Astrocyte of the spinal cord (primary cell): ENCODE measurements at places on chromosomes 7 and 10.
A peak's percentile ranks its signal among the peaks of the same experiment; 100 is the strongest.

- no peak for DNase-seq
These were observed 84.5 kb upstream of the C10orf90 start for GRCh38 chr10:126754966-126755365.

GRCh38 chr7:77702513-77702912, 6.3 kb downstream of the RSBN1L start:
- DNase-seq, result no peak

DNA sequence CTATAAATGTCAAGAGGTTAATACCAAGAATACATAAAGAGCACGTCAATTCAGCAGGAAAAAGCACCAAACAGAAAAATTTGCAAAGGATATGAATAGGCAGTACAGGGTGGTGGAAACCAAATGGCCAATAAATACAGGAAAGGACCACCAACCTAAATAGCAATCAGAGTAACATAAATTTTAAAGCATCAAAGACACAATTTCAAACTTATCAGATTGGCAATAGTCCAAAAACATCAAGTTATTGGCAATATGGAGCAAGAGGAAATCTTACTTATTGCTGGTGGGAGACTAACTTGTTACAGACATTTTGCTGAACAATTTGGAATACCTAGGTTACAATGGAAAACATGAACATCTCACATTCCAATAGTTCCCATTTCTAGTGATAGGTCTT, 24.1 kb downstream of the SYPL1 start:
- no peak for DNase-seq

DNA sequence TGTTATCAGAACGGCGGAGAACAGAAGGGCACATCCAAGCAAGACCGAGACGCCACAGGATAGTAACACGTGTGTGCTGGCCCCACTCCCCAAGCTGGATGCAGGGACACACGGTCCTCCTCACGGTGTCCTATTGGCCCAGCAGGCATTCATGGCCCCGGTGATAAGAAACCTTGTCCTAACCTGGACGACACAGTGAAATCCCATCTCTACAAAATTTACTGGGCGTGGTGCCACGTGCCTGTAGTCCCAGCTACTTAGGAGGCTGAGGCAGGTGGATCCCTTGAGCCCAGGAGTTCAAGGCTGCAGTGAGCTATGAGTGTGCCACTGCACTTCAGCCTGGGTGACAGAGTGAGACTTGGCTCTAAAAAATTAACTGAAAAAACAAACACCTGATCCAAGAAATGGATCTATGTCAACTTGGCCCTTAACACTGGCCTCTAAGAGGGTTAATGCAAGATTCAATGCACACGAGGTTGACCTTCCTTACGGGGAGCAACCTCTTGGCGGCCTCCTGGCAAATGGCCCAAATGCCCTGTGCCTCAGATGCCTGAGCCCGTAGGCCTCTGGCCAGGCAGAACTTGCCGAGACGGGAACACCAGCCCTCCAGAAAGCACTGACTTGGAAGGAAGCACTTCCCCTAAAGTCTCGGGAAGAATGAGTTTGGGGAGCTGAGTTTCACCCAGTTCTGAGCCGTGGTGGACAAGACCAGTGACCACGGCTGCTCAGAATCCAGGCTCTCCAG, 72.3 kb downstream of the ZRANB1 start:
- DNase-seq, result no peak

DNA sequence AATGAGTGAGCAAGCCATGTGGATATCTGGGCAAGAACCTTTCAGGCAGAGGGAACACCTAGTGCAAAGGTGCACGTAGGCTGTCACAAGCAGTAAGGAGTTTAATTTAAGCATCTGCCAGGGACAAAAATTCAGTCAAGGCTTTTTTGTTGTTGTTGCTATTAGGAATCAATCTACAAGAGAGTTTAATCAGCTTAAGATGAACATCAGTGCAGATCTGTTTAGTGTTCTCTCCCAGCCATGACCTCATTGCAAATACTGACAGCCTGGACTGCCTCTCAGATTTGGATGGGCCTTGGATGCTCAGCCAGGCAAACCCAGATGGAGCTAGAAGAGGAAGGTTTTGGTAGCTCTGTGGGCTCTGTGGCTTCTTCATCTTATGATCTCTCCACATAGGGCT, 3.3 kb upstream of the GLCCI1 start:
- no peak for DNase-seq

DNA sequence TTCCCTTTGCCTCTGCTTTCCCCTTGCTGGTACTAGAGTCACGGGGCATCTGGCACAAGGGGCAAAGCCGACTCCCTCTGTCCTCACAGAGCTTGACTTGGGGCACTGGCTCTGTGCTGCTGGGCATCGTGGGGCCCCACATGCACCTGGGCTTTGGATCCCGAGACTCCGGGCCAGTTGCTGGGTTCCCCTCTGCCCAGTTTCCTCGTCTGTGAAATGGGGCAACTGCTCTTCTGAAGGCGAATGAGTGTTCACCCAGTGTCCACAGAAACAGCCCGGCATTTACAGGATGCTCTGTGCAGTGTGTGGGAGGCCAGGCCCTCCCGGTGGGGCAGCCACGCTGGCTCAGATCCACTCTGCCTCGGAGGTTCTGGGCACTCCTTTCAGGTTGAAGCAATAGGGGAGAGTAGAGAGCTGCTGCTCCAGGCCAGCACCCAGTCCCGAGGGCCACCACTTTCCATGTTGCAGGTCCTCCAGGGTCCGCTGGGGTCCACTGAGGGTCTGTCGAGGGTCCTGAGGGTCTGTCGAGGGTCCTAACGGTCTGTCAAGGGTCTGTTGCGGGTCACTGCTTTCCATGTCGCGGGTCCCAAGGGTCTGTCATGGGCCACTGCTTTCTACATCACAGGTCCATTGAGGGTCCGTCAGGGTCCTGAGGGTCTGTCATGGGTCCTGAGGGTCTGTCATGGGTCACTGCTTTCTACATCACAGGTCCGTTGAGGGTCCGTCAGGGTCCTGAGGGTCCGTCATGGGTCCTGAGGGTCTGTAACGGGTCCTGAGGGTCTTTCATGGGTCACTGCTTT, 103.6 kb downstream of the VIPR2 start:
- no peak for DNase-seq

DNA sequence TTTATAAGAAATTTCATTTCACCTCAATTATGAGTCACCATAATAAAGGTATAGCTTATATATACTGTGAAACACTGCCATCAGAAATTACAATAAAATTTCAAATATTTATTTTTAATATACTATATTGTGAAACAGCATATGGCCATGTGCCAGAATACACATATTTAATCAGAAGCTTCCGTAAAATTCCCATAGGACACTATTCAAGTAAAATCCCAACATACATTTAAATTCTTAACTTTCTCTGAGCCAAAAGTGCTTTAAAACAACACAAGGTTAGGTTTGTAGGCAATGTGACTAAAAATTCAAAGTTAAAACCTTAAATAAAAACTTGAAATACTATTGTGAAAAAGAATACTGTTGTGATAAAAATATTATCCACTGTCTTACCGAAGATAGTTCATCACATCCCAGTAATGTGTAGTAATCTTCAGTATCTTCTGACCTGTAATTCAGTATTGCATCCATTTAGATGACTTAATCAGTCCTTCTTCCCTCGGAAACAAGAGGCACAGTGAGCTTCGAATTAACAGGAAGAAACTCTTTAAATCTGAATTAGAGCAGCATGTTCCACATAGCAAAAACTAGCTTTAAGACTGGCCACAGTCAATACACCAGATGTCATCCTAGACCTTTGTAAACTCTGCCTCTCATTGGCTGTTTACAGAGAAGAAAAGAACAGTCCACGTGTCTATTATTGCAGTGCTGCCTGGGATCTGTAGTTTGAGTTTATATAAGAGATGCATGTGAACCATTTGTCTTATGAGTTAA, at the start of gene DNAJC12:
TSS of gene DNAJC12 (minus strand) at position 648 of the 774 bp plus-strand sequence. CDS start at position 471, 177 bp downstream.
- peak; percentile 62 for DNase-seq

- no peak for DNase-seq
These were observed 198.4 kb downstream of the DIP2C start for GRCh38 chr10:490891-491571.

- DNase-seq, result no peak
These were observed 184.8 kb downstream of the GNAI1 start for GRCh38 chr7:80319461-80319860.

DNA sequence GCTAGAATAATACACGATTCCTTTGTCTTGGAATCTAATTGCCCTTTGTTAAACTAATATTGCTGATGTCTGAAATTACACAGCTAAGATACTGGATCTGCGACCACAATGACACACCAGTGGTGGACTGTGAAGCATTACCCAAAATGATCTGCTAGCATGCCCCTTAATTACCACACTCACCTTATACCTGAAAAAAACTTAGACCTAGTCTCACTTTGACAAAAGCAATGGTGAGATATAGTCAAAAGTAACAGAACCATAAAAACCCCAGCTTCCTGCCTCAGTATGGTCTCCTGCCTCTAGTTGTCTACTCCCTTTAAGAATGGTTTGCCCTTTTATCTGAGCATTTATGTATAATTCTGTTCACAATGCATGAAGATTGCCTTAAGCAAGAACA, 20.8 kb upstream of the ERVW-1 start:
- no peak for DNase-seq

GRCh38 chr10:23404461-23404980, 34.4 kb upstream of the OTUD1 start:
- DNase-seq, result no peak

GRCh38 chr7:120725376-120726039, 132.4 kb downstream of the TSPAN12 start:
- peak; percentile 60 for DNase-seq

GRCh38 chr10:117609095-117609795, 66.7 kb downstream of the EMX2 start:
- DNase-seq, result peak; percentile 53

DNA sequence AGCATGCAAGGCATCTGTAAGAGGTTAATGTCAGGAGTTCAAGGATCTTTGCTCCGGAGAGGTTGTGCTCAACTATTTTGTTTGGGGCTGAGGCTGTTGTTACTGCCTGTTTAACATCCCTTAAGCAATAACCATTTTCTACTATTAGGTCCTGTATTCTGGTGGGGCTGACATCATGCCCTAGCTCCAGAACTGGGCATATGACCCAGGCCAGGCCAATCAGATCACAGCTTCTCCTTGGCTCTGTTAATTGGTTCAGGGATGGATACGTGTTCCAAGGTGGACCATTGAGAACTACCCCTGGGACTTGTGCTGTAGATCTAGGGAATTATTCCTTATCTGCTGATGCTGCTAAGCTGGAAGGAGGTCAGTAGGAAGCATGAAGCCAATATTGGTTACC, 67.0 kb downstream of the SYPL1 start:
- DNase-seq, result no peak

DNA sequence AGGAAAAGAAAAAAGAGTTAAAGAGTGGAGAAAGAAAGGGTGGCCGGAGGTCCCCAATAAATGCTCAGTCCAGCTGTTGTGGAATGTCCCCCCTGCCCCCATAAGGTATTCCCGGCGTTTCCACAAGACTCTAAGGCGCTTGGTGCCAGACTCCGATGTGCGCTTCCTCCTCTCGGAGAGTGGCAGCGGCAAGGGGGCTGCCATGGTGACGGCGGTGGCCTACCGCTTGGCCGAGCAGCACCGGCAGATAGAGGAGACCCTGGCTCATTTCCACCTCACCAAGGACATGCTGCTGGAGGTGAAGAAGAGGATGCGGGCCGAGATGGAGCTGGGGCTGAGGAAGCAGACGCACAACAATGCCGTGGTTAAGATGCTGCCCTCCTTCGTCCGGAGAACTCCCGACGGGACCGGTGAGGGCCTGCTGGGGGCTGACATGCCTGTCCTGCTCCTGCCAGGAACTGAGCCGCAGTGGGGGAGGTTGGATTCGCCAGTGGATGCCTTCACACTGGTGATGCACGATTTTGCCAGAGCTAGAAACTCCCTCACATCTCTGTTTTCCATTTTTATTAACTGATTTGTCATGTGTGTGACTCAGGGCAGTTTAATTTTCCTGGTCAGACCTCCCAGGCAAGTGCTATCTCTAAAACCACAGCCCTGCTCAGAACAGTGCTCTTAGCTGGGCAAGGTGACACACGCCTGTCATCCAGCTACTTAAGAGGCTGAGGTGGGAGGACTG, 34.2 kb downstream of the TACR2 start:
- DNase-seq, result peak; percentile 91

GRCh38 chr10:56095506-56096225, 265.4 kb downstream of the ZWINT start:
- no peak for DNase-seq

- no peak for DNase-seq
These were observed 23.7 kb downstream of the SHH start for GRCh38 chr7:155788616-155789000.

GRCh38 chr10:14617852-14618251, 156.8 kb downstream of the FAM107B start:
- no peak for DNase-seq

DNA sequence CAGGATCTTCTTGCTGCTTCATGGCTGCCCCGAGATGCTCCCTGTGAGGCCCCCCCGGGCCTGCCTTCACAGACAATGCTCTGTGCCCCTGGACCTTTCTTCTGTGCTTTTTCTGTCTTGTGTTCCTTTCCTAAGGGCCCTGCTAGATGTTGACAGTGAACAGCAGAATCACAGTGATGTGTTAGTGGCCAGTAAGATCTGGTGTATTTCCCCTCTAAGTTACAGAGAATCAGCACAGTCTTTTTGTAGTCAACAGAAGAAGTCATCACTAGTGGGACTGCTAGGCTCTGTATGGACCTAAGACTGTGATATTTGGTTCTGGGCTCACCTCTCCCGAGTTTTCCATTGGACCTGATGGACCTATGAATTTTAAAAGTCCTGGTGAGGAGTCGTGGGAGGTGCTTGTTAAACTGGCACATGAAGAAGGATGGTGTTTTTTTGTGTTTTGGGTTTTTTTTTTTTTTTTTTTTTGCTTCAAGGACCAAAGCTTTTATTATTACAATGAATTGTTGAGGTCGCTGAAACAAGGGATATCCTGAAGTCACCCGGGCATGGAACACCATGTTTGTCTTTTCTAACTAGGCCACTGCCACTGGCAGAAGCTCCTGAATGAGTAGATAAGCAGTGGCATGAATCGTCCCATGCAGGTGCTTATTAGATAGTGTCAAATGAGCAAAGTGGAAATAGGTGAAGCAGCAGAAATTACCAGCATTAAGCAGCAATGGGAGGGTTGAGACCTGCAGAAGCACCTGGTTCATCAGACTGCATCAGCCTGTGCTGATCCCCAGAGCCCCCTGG, 194.8 kb downstream of the CELF2 start:
- no peak for DNase-seq
